GM20000 (cell line): ENCODE measurements at places on chromosomes 6 and 20.
A peak's percentile ranks its signal among the peaks of the same experiment; 100 is the strongest.

DNA sequence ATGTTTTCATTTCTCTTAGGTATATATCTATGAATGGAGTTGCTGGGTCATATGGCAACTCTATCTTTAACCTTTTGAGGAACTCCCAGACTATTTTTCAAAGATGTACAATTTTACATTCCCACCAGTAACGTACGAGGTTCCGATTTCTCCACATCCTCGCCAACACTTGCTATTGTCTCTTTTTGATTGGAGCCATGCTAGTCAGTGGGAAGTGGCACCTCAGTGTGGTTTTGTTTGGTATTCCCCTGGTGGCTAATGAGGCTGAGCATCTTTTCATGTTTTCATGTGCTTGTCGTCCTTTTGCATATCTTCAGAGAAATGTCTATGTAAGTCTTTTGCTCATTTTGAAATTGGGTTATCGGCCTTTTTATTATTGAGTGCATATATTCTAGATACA is 178.6 kb upstream of the EXOC2 start:
- DNase-seq = no peak

DNA sequence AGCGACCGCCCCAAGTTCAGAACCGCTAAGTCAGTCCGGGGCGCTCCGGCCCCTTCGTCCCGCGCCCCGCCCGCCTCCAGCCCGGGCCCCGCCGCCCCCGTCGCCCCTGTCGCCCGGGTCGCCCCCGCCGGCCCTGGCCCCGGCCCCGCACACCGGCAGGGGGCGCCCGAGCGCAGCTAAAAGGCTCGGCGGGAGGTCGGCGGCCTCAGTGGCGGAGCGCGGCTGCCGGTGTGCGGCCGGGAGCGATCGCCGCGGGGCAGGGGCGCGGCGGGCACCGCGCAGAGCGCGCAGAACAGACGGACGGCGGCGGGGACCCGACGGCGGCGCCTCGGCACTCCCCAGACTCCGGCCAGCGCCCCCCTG is at the start of gene FNDC1:
FNDC1 (plus strand) TSS at position 208 of the 363 bp plus-strand sequence. CDS start 197 bp downstream, outside the sequence.
- DNase-seq = peak; percentile 87

- DNase-seq = peak; percentile 53
Observed at GRCh38 chr6:2111162-2111677, 134.2 kb downstream of the GMDS start.

- DNase-seq = no peak
Observed at GRCh38 chr6:142408409-142408808, 106.6 kb downstream of the ADGRG6 start.

DNA sequence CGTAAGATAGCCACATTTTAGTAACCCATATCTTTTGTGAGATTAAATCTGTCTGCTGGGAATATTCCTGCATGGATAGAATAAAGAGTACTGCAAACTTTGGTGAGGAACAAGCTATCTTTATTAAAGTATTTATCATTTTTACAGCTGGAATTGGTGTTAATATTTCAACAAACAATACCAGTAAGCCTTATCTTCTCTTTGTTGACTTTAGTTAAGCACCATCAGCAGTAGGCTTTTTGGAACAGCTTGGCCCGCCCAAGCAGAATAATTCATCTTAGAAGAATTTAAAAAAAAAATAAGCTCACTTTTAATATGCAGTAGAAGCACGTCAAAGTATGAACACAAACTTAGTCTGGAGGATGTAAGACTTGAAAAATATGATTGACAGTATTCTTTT is 917.8 kb upstream of the ADGRB3 start:
- no peak for DNase-seq

GRCh38 chr20:54633374-54634355 is 158.3 kb downstream of the DOK5 start:
- peak; percentile 71 for DNase-seq

GRCh38 chr6:25350573-25350972 is 71.4 kb downstream of the CARMIL1 start:
- DNase-seq = no peak

DNA sequence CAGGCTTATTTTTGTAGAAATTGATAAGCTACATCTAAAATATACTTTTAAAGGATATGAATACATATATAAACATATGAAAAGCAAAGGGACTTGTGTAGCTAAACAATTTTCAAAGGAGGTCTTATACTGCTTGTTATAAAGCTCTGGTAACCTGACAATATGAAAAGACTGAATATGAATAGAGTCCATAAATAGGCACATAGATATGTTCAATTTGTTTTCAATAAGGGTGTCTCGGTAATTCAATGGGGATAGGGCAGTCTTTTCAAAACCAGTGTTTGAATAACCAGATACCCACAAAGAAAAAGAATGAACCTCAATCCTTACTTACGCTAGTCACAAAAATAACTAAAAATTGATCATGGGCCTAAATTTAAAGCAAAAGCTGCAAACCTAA is 9.3 kb upstream of the MAP3K5 start:
- DNase-seq = no peak

GRCh38 chr6:30767158-30767943 is 23.0 kb upstream of the IER3 start:
- peak; percentile 70 for DNase-seq

- DNase-seq = no peak
Observed at GRCh38 chr6:34025112-34025807, 120.6 kb downstream of the GRM4 start.

- DNase-seq = no peak
Observed at GRCh38 chr20:57671662-57672061, 38.2 kb downstream of the PMEPA1 start.

DNA sequence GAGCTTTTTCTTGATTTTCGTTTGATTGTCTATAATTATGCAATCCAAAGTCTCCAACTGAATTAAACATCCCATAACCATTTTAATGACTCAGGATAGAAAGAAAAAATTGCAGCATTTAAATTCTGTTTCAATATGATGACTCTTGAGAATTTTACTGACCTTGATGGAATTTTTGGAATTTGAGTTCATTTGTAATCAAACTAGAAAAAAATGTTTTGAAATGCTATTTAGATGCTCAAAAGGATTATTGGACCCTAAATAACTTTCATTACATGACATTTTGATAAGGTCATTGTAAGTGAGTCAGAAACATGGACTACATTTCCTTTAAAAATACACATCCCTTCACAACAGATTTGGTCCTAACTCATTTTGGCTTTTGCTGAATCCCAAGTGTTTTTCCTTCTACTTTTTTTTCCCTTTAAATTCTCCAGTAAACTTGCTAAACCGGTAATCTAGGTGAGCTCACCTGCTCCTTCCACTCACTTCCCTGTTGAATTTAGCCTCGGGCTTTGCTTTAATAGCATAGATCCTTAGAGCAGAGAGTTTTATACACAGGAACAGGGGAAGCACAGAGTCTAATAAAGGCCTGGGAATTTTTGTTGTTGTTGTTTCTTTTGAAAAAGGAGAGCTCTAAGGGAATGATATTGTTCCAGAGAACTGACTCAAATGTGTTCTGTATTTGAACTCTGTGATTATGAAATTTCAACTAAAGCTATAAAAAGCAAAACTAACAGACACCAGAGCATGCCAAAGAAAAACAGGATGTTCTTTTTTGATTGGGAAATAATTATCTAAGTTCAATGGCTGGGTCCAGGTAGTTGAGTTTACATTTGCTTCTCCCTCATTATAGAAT is 1088.2 kb upstream of the CITED2 start:
- DNase-seq = no peak

DNA sequence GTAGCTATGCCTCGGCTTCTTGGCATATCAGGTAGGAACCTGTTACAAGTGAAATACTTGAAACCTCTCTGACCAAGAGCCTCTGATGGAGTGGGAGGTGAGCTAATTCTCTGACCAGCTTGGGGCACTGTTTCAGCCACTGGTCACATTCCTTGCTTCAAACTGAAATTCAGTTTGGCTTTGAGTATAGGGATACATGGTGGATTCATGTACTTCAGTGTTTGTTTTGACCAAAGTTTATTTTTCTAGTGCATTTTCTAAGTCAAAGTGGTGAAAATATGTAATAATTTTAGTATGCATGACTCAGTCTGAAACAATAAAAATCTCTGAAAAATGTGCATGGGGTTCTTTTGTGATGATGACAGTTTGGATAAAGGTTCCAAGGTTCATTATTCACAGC is 18.6 kb downstream of the TTPAL start:
- DNase-seq = no peak

DNA sequence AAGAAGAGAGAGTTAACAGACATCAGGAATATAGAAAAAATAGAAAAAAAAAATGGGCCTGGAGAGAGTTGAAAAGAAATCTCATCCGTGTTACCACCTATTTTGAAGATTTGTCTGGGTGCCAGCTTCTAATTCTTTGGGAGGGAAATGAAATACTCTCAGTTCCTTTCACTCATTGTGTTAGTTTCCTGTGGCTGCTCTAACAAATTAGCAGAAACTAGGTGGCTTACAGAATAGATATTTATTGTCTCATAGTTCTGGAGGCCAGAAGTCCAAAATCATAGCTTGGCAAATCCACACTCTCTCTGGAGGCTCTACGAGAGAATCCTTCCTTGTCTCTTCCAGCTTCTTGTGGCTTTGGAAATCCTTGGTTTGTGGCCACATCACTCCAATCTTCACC is 225.1 kb upstream of the BTBD3 start:
- DNase-seq = no peak

GRCh38 chr6:80528115-80528514 is 421.6 kb downstream of the BCKDHB start:
- DNase-seq = no peak

DNA sequence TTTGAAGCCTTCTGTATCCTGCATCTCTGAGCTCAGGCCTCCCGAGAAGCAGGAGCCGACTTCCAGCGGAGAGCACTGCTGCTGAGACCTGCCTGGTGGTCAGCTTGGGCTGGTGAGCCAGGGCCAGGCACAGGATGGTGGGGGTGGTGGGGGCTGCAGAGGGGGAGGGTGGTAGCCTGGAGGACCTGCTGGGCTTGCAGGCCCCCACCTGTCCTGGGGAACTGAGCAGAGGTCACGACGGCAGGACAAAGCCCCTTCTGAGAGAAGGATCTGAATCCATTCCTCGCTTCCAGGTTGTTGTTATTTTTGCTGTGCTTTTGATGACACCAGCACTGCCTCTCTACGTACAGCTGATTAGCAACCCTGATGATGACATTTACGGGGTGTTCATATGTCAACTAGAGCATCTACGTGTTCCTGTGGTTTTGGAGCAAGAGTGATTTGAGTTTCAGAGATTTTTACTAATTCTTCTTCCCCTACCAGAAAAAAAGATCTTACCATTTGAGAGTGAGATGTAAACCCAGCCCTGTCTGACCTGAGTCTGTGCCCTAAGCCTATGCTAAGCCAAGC is 35.7 kb upstream of the CD93 start:
- no peak for DNase-seq

DNA sequence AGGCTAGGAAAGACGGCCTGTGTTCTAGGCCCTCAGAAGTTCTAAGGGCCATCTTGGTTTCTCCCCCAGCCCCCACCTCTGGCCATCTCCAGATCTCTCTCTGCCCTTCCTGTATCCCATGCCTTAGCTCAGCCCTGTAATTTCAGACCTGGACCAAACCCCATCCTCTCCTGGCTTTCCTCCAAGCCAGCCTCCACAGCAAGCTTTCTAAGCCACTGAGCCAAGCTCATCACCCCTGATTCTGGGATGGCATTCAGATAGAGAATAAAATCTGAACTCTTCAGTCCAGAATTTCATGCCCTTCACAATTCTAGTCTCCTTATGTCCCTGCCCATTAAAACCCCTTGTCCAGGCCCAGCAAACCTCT is 18.9 kb upstream of the CCM2L start:
- no peak for DNase-seq

DNA sequence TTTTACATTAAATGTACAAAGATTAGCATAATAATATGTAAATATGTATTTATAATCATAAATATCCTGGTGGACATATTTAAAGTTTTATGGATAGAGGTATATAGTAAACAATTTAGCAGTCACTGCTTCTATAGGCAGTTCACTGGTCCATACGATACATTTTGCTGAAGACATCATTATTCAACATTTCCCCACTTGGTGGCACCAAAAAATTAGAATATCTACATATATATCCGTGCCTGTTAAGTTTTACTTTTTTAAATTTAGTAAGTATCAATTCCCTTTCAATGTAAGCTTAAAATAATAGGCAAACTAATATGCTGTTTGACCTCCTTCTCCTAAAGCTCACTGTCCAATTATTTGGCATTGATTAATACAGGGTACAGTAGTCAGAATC is 64.2 kb downstream of the LMBRD1 start:
- DNase-seq = peak; percentile 23

DNA sequence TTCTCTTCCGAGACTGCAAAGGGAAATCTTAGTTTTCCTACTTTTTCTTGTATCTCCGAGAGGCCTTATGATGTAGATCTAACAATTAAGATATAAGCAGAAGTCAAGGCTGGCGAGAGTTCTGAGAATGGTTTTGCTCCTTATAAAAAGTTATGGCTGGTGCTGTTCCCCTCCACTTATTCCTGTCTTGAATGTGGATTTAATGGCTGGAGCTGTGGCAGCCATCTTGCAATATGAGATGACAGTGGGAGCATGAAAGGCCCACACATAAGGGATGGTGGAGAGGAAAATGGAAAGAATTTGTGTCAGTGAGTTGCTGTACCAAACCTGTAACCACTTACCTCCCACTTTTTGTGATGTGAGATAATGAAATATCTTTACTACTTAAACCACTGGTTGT is 124.6 kb upstream of the SLC22A23 start:
- DNase-seq = no peak
